ENCODE measurements at places on chromosomes 6 and 20. TPM values are rescaled to one million over a fixed set of nuclear protein-coding genes. Genes with fewer than 3 reads are reported as not detected.

- H3K4me1 ChIP-seq: peaks cover 7% of the 10 kb centered on the region
- DNase-seq: no peak
- H3K27me3 ChIP-seq: no peaks in the 10 kb centered on the region
- H3K4me3 ChIP-seq: no peak overlapping the region
- no peaks in the 10 kb centered on the region for H3K36me3 ChIP-seq
- no peak overlapping the region for H3K27ac ChIP-seq
Observed at GRCh38 chr6:7912736-7913517, 2.3 kb upstream of the TXNDC5 start.

- DNase-seq: no peak
- no peaks in the 10 kb centered on the region for H3K36me3 ChIP-seq
- no peak overlapping the region for H3K27ac ChIP-seq
- no peaks in the 10 kb centered on the region for H3K4me1 ChIP-seq
Observed at GRCh38 chr20:14979453-14979986, 642.1 kb upstream of the FLRT3 start.

DNA sequence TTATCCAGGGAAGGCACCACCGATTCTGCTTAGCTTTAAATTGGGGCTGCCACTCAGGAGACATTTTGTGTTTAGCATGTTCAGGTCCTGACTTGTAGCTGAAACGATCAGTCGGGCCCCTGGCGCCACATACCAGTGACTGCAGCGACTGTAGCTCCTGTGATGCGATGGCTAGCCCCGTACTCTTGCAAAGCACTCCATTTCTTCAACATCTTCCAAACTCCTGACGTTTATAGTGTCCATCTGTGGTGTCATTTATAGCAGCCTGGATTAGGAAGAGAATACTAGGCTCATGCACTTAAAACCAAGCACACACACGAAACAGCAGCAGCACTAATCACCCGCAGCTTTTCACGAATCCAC is 13.0 kb downstream of the POU3F2 start:
- H3K36me3 ChIP-seq: no peaks in the 10 kb centered on the region
- H3K27me3 ChIP-seq: peaks cover 82% of the 10 kb centered on the region
- H3K4me1 ChIP-seq: peaks cover 5% of the 10 kb centered on the region
- no peak overlapping the region for H3K4me3 ChIP-seq

GRCh38 chr20:10524034-10524476 is 89.0 kb downstream of the SLX4IP start:
- no peak overlapping the region for H3K4me3 ChIP-seq
- no peak overlapping the region for H3K27ac ChIP-seq
- peaks cover 16% of the 10 kb centered on the region for H3K4me1 ChIP-seq
- no peaks in the 10 kb centered on the region for H3K27me3 ChIP-seq
- H3K36me3 ChIP-seq: no peaks in the 10 kb centered on the region

DNA sequence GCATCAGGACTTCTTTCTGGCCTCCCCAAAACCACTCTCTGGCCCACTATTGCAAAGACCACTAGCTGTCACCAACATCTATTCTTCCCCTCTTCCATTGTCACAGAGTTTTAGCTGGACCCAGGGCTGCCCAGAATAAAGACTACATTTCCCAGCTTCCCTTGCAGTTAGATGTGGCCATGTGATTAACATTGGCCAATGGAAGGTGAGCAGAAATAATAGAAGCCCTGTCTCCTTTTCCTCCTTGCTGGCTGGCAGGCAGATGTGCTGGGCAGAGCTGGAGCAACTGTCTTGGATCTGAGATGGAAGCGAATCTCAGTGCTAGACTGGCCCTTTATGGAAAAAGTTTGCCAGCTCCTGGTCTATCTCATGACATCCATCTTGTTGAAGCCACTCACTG is 97.0 kb downstream of the KCNB1 start:
- peaks cover 26% of the 10 kb centered on the region for H3K4me1 ChIP-seq
- no peak overlapping the region for H3K27ac ChIP-seq
- H3K27me3 ChIP-seq: no peaks in the 10 kb centered on the region
- H3K36me3 ChIP-seq: no peaks in the 10 kb centered on the region
- H3K4me3 ChIP-seq: no peak overlapping the region

DNA sequence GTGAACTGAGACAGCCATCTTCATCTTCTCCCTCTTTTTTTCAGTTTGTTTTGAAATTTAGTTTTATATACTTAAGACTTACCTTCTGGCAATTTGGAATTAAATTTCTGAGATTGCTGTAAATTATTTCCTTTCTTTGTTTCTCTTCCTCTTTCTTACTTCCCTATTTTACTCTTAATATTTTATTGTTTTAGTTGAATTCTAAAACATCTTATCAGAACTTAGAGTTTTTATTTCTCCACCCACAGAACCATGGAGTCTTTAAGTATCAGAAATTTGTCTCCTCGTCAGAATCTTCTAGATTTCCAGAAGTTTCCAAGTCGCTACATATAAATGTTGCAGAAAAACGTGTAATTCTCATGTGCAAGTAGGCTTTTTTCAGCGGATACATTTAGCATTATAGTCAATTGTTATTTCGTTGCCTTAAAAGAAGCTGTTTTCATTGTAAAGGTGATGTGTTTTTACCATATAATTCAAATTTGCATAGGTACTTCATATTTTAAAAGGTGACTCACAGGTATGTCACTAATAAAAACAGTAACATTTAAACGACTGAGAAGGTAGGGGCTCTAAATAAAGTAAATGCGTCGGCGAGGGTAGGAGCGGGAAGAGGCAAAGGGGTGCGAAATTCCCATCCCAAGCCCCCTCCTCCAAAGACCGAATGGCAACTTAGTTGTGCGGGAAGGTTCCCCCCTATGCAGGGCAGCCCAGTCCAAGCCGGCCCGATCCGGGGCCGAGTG is 866 bp upstream of the MYO6 start:
- H3K27ac ChIP-seq: peak overlapping the region; percentile 77
- no peaks in the 10 kb centered on the region for H3K27me3 ChIP-seq
- H3K4me3 ChIP-seq: peak overlapping the region; percentile 96
- no peaks in the 10 kb centered on the region for H3K36me3 ChIP-seq
- H3K4me1 ChIP-seq: no peaks in the 10 kb centered on the region

DNA sequence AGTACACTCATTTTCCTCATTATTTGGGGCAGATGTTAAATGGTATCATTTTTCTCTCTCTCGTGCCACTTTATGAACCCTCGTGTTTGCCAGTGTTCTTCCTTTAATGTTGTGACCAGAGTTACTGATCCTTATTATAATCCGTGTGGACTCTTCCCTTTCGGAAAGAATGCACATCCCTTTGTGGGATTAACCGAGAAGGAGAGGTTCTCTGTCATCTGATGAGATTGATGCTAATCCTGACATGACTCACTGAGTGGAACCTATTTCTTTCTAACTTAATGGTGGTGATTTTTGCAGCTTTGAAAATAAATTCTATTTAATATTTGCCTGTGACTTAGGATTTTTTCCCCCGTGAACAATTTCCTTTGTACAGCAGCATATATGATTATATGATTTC is 300.0 kb upstream of the MAN1A1 start:
- H3K4me1 ChIP-seq: no peaks in the 10 kb centered on the region
- H3K4me3 ChIP-seq: no peak overlapping the region
- DNase-seq: no peak
- H3K27me3 ChIP-seq: no peaks in the 10 kb centered on the region
- H3K36me3 ChIP-seq: no peaks in the 10 kb centered on the region

DNA sequence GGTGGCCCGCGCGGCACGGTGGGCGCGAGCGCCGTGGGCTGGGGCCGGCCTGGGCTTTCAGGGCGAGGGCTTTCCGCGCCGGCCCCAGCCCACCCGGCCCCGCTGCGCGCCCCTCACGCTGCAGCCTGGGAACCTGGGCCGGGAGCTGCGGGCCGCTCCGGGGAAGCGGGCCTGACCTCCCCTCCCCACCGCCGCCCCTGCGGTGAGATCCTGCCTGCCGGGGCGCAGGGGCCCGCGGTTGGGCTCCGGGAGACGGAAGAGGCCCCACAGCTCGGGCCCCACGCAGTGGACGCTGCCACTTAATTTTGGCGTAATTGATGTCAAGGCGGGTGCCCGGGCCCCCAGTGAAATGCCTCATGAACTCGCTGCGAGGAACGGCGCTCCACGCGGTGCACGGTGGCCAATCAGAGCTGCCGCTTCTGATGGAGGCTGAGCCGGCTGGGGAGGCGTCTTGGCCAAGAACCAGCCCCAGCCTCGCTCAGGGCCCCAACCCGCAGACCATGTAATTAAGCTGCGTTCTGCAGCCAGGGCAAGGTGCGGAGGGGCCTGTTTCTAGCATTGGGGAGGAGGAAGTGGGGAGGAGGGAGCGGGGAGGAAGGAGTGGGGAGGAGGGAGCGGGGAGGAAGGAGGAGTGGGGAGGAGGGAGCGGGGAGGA is 96.1 kb upstream of the BHLHE23 start:
- no peaks in the 10 kb centered on the region for H3K4me1 ChIP-seq
- DNase-seq: peak; percentile 56
- no peak overlapping the region for H3K27ac ChIP-seq
- H3K36me3 ChIP-seq: no peaks in the 10 kb centered on the region

- H3K27ac ChIP-seq: no peak overlapping the region
- DNase-seq: no peak
- H3K36me3 ChIP-seq: no peaks in the 10 kb centered on the region
- H3K4me3 ChIP-seq: no peak overlapping the region
Observed at GRCh38 chr6:108712946-108713345, 135.3 kb upstream of the ARMC2 start.

DNA sequence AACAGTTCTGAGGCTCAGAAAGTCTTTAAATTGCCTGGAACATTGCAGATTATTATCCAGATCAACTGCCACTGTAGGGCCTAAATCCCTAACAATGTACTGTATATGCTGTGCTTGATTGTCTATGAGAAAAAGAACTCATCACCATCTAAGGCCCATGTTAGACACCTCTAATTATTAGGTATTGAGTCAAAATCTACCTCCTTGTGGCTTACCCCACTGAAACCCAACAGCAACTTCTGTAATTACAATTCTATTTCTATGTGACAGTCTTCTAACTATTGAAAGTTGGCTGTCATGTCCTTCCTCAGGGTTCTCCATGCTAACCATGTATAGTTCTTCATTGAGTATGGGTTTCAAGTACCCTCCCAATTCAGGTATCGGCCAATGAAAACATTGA is 13.9 kb downstream of the MCM9 start:
- H3K27me3 ChIP-seq: no peaks in the 10 kb centered on the region
- no peak for DNase-seq
- no peak overlapping the region for H3K4me3 ChIP-seq
- peaks cover 21% of the 10 kb centered on the region for H3K36me3 ChIP-seq

- H3K4me1 ChIP-seq: no peaks in the 10 kb centered on the region
- no peak for DNase-seq
- no peak overlapping the region for H3K27ac ChIP-seq
- H3K4me3 ChIP-seq: no peak overlapping the region
- no peaks in the 10 kb centered on the region for H3K36me3 ChIP-seq
Observed at GRCh38 chr6:68642977-68643376, 7.9 kb downstream of the ADGRB3 start.

GRCh38 chr6:44284121-44284520 is 13.9 kb downstream of the TMEM151B start:
- no peaks in the 10 kb centered on the region for H3K36me3 ChIP-seq
- H3K27ac ChIP-seq: no peak overlapping the region
- no peak overlapping the region for H3K4me3 ChIP-seq

- no peaks in the 10 kb centered on the region for H3K36me3 ChIP-seq
- H3K27ac ChIP-seq: no peak overlapping the region
- peaks cover 2% of the 10 kb centered on the region for H3K27me3 ChIP-seq
- H3K4me3 ChIP-seq: no peak overlapping the region
Observed at GRCh38 chr6:10269814-10270472, 144.9 kb downstream of the TFAP2A start.

GRCh38 chr20:40443753-40444152 is 245.3 kb downstream of the MAFB start:
- no peaks in the 10 kb centered on the region for H3K4me1 ChIP-seq
- H3K4me3 ChIP-seq: no peak overlapping the region
- no peaks in the 10 kb centered on the region for H3K36me3 ChIP-seq
- H3K27me3 ChIP-seq: no peaks in the 10 kb centered on the region
- H3K27ac ChIP-seq: no peak overlapping the region

DNA sequence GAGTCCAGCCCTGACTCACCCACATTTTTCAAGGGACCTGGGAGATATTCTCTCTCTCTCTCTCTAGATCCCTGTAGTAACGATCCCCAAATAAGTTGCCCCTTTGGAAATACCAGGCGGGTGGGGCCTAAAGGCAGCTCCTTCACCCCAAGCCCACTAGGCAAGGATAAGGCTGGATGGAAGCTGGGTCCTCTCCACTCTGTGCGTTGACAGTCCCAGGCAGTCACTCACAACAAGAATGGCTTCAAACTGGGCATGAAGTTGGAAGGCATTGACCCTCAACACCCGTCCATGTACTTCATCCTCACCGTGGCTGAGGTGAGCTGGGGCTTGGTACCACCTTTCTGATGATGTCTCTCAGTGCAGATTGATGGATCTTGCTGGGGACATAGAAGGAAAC is 21.6 kb downstream of the L3MBTL1 start:
- DNase-seq: no peak
- no peaks in the 10 kb centered on the region for H3K4me1 ChIP-seq
- no peaks in the 10 kb centered on the region for H3K36me3 ChIP-seq
- no peak overlapping the region for H3K27ac ChIP-seq
- H3K4me3 ChIP-seq: no peak overlapping the region

GRCh38 chr6:26104457-26105108 is 17.4 kb downstream of the HFE start:
- peak overlapping the region; percentile 90 for H3K27ac ChIP-seq
- H3K36me3 ChIP-seq: no peaks in the 10 kb centered on the region
- peak overlapping the region; percentile 73 for H3K4me3 ChIP-seq
- peaks cover 5% of the 10 kb centered on the region for H3K4me1 ChIP-seq

GRCh38 chr6:138105880-138106664 is 1.1 kb downstream of the PERP start:
- H3K4me3 ChIP-seq: peak overlapping the region; percentile 80
- no peak overlapping the region for H3K27ac ChIP-seq
- H3K4me1 ChIP-seq: peaks cover 7% of the 10 kb centered on the region
- no peaks in the 10 kb centered on the region for H3K36me3 ChIP-seq
- no peaks in the 10 kb centered on the region for H3K27me3 ChIP-seq

Gene RFX6
- not detected for polyA plus RNA-seq

Gene CDH26
- 0.62 TPM for polyA plus RNA-seq

Gene RAET1L
- polyA plus RNA-seq: not detected

Gene BMP2
- 0.66 TPM for polyA plus RNA-seq

Gene HRH3
- not detected for polyA plus RNA-seq
